Head of caudate nucleus (tissue), 42 donors: ENCODE measurements at places on chromosomes 2 and 18.

GRCh38 chr18:75072672-75073371 is 136.1 kb downstream of the PTGR3 start:
- DNase-seq = no peak

- DNase-seq = no peak
Observed at GRCh38 chr18:32776561-32776960, 3.7 kb upstream of the KLHL14 start.

- DNase-seq = peak; percentile 68
Observed at GRCh38 chr2:239882331-239882732, 142.8 kb downstream of the NDUFA10 start.

DNA sequence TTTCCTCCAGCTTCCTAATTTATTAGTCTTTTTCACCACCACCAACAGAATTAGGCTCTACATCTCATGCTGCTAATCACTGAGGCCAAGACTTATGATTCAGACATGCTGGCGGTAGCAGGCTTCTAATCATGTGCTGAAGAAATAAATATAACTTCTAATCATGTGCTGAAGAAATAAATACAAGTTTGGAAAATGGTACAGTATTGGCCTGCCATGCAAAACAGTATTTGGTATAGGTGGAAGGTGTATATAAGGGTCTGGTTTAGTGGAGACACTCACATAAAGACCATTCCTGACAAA is 240.7 kb downstream of the TGIF1 start:
- no peak for DNase-seq

DNA sequence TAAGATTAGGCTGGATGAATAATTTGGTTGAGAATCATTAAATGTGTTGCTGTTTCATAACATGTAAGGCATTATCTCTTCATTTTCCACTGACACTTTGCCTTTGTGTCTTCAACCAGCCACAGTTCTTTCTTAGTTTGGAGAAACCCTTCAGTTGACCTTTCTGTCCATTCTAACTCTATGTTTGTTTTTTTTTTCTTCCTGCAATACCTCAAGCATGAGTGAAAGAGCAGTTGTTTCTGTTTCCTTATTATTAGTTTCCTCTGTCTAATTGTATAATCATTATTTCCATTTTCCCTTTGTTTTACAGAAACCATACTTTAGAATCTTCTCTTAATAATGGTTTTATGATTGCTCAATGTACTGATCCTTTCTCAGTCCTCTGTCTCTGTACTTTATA is 25.6 kb downstream of the HADHB start:
- DNase-seq = no peak

DNA sequence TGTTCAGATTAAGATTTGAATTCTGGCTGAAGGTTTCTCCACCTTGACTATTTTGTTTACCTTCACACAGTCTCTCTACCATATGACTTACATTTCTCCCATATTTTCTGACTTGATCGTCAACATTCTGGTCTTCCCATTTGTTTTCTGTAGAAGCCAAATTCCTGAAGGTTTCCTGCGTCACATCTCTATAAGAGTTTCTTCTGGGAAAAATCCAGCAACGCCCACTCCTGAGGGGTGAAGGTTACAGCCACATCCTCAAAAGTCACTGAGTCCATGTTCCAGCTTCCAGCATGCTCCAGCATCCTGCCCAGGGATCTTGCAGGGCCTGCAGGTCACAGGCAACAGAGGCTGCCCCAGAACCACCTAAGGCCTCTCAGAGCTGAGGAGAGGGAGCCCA is 47.5 kb downstream of the NBEAL1 start:
- DNase-seq = no peak

DNA sequence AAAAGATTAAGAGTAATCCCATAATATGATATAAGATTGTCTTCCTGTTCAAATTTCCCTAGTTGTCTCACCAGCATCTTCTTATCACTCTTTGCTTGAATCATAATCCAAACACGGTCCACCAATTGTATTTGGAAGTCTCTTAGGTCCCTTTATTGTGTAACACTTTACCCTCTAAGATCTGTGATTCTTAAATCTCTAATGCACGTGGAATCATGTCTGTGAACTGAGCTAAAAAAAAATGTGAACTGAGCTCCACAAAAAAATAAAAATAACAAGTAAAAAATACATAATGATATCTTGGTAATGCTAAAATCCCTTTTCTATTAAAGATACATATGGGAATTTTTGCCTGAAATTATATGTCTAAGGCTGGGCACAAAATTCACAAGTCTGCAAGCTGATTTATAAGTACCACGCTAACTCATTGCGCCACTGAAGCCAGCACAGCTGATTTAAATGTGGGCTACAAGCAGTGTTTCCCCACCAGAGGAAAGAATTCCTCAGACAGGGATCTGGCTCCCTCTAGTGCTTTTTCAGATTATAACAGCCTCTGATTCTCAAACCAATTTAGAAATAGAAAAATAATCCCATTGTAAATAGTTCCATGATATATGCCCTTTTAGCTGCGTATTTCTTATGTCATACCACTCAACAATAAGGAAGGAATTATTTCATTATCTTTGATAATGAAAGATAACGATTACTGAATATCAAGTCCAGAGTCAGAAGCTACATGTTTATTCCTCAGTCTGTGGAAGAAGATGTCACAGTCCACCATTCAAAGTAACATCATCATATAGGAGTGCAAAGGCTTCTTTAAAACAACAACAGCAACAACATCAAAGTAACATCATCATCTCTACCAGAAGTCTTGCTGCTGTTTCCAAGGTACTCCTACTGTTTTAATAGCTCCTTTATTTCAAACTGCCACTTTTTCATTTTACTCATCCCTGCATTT is 22.9 kb downstream of the RBM43 start:
- no peak for DNase-seq

DNA sequence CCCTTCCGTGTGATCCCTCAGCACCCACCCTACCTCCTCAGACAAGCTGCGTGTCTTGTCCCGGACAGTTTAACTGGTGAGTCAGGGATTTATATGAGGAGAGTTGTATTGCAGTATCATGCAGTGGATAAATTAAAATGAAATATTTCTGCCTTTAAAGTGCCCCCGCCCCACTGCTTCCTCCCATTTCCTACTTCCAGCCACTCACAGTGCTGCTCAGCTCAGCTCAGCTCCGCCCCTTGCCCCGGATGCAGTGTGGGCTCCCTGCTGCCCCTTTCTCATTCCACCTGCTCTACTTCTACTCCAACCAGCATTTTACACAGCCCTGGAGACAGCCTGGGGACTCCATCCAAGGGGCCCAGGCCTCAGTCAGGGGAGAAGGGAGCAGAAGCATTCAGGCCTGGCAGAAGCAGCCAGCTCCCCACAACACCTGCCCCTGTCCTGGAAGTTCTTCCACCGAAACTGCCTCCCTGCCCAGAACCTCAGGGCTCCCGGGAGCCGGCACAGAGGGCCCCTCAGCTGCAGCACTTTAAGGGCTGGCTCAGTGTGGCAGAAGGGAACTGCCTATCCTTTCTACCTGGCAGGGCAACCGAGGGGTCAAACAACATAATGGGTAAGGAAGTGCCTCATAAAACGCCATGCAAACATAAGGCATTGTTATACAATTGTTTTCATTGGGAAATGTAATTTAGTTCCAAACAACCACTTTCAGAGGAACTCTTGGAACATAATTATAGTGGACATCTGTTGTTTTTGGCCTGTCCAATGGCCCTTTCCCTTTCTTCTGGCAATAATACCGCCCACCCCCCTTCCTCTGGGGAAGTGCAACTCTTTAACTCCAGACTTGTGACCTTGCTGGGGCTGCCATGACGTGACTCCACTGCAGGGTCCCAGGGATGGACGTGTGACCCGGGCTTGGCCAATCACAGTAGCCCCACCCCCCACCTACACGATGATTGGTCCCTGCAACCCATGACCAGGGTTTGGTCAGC is 102.3 kb downstream of the LIPG start:
- no peak for DNase-seq

DNA sequence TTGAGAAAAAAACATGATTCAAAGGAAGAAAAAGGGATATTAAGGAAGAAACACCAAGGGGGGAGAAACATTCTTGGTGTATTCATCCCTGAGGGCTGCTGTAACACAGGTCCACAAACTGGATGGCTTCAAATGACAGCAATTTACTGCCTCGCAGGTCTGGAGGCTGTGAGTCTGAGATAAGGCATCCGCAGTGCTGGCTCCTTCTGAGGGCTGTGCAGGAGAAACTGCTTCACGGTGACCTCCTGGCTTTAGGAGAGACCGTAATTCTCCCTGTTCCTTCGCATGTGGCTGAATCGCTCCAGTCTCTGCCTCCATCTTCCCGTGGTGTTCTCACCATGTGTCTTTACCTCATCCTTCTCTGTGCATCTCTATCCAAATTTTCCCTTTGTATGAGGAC is 490.7 kb downstream of the EIPR1 start:
- no peak for DNase-seq

- no peak for DNase-seq
Observed at GRCh38 chr2:74836675-74837401, 2.9 kb downstream of the HK2 start.
